ENCODE measurements at places on chromosomes 4 and X. TPM values are rescaled to one million over a fixed set of nuclear protein-coding genes. Genes with fewer than 3 reads are reported as not detected.

- no peak for DNase-seq
These were observed 120.6 kb upstream of the LNX1 start for GRCh38 chr4:53711926-53712325.

DNA sequence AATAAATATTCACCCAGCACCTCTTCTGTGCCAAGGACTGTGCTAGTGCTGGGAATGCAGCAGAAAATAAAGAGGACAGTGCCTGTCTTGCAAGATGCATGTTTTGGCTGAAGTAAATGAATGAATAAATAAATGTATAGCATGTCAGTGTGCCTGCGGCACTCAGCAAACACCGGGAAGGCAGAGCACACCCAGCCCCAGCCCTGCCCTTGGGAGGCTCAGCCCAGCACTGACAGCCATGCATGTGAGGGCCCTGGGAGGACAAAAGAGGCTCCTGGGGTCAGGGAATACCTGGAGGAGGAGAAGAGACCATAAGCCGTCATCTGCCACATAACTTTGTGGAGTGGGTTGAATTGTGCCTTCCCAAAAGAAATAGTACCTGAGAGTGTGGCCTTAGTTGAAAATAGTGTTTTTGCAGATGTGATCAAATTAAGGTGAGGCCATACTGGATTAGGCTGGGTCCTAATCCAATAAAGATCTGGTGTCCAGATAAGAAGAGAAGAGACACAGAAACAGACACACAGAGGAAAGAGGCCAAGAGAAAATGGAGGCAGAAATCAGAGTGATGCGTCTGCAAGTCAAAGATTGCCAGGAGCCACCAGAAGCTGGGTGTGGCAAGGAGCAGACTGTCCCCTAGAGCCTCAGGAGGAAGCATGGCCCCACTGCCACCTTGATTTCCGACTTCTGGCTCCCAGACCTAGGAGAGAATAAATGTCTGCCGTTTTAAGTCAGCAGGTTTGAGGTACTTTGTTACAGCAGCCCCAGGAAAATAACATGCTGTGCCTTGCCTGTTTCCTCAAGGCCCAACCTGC lies 16.3 kb downstream of the C4orf50 start:
- no peak for DNase-seq

DNA sequence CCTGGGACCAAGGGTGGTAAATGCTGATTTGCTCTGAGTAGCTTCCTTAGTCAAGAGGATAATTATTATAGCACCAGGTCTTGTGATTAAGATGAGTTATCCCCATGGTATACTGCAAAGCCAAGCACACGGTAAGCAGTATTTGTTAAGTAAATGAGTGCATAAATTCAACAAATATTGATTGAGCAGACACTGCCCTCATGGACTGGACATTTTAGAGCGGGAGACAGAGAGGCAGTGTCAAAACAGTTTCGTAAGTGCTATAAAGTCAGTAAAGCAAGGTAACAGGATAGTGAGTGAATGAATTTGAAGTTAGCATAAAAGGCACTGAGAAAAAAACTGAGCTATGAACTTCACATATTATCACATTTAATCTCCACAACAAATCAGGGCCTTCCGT lies 13.9 kb downstream of the PHF8 start:
- no peak for DNase-seq

DNA sequence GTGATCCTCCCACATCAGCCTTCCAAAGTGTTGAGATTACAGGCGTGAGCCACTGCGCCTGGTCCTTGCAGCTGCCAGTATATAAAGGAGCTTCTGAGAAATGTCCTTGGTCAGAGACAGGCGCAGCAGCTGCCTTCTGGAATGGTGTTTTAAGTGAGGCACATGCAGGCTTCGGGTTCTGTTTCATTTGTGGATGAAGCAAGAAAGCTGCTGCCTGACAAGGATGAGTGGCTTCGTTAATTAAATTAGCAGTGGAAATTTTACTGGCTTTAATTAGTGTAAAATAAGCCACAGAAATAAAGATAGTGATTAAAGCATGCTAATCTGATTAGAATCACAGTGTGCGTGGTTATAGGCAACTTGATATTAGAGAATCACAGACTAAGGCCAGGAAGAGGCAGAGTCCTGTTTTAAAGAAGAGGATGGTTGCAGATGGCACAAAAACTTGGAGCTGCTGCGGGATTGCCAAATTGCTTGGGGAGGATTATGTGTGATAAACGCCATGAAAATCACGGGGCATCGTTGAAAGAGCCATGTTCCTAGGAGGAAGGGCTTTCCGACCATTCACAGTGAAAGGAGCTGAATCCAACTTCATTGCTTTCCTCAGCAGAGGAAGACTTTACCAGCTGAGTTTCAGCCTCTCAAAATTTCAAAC lies 348.4 kb upstream of the FAT1 start:
- no peak for DNase-seq

DNA sequence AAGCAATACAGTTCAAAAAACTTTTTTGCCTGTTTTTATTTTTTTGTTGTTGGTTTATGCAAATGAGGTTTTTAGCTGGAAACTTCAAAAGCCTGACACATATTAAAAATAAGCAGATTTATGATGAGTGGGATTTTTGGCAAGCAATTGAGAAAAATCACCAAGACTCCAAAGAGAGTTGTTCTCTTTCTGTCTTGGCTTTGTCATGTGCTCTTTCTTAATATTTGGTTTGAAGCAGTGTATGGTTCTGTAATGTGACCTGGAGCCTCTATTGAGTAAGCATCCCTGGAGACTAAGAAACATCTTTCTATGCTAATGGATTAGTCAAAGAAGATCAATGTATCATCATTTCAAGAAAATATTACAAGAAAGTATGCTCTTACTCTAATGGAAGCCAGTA lies 11.7 kb downstream of the TRIM2 start:
- DNase-seq: no peak

- DNase-seq: no peak
These were observed 8.0 kb downstream of the IGFBP7 start for GRCh38 chr4:57102050-57102624.

DNA sequence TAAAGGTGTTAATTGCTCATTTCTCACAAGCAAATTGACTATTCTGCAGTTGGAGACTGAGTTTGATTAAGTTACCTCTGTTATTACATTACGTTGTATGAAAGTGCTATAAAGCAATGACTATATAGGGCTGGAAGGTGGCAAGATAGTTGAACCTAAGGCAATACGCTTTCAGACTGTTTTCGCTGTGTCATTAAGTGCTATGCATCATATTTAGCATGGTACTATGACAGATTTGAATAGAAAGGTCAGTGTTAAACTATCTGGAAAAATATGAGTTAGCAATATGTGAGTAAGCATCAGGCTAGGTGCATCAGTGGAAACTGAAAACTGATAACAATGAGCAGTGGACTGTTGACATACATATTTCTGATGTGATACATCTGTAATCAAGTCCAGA lies 206.0 kb upstream of the ARHGAP24 start:
- no peak for DNase-seq

DNA sequence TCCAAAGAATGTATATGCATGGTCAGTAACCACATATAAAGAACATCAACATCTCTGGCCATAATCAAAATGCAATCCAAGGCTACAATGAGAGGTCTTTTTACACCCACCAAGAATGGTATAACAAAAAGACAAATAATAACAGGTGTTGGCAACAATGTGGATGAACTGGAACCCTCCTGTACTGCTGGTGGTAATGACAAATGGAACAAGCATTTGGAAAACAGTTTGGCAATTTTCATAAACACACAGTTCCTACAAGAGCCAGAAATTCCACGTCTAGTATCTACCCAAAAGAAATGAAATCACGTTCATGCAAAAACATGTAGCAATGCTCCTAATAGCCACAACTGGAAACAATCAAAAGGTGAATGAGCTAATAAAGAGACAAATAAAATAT lies 11.7 kb downstream of the UGT2B4 start:
- no peak for DNase-seq

DNA sequence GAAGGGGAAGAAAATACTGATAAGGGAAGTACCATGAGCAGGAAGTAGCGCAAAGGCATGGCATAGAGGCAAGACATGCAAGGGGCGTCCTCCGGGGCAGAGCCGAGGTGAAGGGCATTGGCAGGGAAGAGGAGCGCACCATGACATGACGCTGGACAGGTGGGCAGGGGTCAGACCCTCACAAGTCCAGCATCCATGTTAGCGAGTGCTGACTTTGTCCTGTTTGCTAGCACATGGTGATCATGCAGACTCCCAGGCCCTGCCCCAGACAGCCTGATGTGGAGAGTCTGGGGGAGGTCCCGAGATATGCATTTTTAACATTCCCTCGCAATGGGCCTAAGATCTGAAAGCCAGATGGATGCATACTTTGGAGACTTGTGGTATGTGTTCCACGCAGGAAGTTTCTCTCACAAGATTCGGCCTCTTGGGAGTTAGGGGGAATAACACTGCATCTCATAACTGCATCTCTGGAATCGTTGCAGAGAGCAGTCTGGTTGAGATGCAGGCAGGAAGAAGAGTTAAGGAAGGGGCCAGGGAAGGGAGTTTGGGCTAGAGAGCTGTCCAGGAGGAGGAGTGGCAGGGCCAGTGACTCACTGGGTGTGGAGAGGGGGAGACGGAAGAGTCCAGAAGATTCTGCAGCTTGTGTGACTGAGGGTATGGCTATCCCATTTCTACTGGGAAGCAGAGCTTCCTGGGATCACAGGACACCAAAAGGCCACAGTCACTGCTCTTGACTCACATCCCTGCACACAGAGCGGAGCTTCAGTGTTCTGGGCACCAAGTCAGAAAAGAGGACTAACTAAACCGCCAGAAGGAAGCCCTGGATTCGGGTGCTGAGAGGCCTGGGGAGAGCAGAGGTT lies 59.7 kb downstream of the FAM184B start:
- peak; percentile 64 for DNase-seq

DNA sequence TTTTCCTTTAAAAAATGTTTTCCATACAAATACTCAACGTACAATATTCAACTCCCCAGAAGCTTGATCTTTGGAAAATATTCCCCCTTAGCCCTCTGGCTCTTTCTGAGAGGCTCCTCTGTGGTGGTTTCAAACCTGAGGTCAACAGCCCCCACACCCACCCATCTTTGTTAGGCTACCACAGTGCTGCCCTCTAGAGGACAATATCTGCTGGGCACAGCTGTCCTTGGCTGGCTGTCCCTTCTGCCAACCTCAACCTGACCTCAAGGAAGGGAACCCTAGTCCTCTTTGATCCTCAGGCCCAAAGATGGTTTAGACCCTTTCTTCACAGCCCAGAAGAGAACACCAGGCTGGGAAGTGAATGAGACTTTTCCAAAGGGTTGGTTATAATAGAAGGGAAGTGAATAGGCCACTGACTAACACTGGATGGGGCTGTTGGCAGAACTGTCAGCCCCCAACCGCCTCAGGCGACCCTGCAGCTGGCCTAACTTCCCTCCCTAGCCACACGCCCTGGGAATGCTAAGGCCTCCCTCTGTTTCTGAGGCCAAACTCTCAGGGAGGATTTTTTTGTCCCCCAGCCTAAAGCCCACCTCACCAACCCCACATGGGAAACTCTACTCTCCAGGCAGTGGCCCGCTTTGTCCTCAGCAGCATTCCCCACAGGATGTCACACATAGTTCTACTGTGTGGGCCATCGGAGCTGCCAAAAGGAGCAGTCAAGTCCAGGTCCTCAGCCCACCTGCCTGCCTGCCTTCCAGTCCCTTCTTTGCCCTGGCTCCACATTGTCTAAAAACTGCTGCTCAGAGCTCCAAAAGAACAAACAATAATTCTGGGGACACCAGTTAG lies 34.3 kb downstream of the NYX start:
- DNase-seq: no peak

GRCh38 chr4:19494961-19495360 lies 756.7 kb upstream of the SLIT2 start:
- DNase-seq: no peak

GRCh38 chr4:132592340-132592739 lies 556.8 kb upstream of the PCDH10 start:
- no peak for DNase-seq

GRCh38 chr4:123230061-123230460 lies 166.5 kb upstream of the SPRY1 start:
- no peak for DNase-seq

- no peak for DNase-seq
These were observed 15.8 kb upstream of the UBE2K start for GRCh38 chr4:39682138-39682537.

GRCh38 chr4:184756399-184756798 lies 22.5 kb upstream of the CENPU start:
- DNase-seq: no peak

DNA sequence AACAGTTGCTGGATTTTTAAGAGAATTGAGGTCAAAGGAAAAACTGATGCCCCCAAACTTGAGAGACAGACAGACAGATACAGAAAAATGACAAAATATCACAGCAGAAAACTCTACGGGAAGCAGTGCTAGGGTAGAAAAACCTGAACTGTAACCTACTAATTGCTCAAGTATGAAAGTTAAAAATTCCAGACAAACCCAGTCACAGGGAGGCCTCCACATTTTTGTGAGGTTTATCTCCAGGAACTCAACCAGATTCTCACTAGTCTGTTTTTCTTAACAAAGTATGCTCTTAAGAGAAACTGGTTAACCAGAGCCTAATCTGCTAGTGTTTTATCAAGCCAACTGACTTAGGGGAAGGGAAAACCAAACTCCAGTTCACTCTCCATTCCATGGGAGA lies 19.9 kb upstream of the PPP3CA start:
- no peak for DNase-seq

DNA sequence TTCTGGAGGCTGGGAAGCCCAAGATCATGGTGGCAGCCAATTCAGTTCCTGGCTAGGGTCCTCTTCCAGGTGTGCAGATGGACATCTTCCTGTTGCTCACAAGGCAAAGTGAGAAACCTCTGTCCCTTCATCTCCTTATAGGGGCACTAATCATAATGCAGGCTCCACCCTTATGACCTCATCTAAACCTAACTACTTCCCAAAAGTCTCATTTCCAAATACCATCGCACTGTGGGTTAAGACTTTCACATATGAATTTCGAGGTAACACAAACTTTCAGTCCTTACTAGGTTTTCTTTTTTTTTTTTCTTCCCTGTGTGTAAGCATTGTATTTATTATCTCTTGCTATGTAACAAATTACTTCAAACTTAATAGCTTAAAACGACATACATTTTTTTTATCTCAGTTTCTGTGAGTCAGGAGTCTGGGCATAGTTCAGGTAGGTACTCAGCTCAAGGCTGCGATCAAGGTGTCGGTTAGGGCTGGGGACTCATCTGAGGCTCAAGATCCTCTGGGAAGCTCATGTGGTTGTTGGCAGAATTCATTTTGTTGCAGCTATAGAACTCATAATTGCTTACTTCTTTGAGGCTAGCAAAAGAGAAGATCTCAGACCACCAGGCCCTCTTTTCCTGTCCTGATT lies 204.7 kb upstream of the STK26 start:
- DNase-seq: no peak

DNA sequence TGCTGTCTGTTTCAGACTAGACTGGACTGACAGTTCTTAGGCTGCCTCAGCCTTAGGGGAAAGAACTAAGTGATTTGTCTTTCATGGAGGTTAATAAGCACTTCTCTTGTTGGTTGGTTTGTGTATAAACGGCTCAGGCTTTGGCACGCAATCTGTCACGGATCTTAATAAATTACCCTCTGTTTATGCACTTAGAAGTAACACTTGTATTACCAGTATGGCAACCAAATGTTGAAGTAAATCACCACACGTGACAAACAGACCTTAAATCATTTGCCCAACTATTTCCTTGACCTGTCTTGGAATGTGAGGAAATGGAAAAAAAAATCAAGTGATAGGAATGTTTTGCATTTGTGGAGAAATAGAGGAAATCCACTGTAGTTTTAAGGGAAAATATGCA lies 69.9 kb downstream of the TEX13A start:
- DNase-seq: no peak

The NLRP2B gene
- total RNA-seq: not detected

The FAT1 gene
- 395 TPM for total RNA-seq

The ENPP6 gene
- not detected for total RNA-seq

The CACNA1F gene
- not detected for total RNA-seq

The HERC3 gene
- 15.4 TPM for total RNA-seq

All from osteocyte (in vitro differentiated cells).